ENCODE measurements at places on chromosomes 5 and 9. TPM values are rescaled to one million over a fixed set of nuclear protein-coding genes. Genes with fewer than 3 reads are reported as not detected.

The MAP1B gene
- total RNA-seq, result 83.4 TPM

The FBP2 gene
- total RNA-seq, result not detected

The PITX1 gene
- 3.1 TPM for total RNA-seq

The UGT3A2 gene
- total RNA-seq, result not detected

The PHYHD1 gene
- 20.0 TPM for total RNA-seq
